CD14-positive monocyte (primary cell): ENCODE measurements at places on chromosomes 3 and 15. TPM values are rescaled to one million over a fixed set of nuclear protein-coding genes. Genes with fewer than 3 reads are reported as not detected.

The TRANK1 gene
- polyA plus RNA-seq = 5.1 and 6.3 TPM in 2 replicates

The DPPA2 gene
- not detected for polyA plus RNA-seq

The GNAT1 gene
- polyA plus RNA-seq = not detected

The SAMD7 gene
- not detected in 2 replicates for polyA plus RNA-seq

- H3K36me3 ChIP-seq = peaks cover 32% of the 10 kb centered on the region
- H3K4me1 ChIP-seq = peaks cover 18% of the 10 kb centered on the region
- no peak for DNase-seq
- no peaks in the 10 kb centered on the region for H3K27me3 ChIP-seq
- H3K4me3 ChIP-seq = no peak overlapping the region
Observed at GRCh38 chr3:150609988-150610387, 6.9 kb downstream of the SELENOT start.

DNA sequence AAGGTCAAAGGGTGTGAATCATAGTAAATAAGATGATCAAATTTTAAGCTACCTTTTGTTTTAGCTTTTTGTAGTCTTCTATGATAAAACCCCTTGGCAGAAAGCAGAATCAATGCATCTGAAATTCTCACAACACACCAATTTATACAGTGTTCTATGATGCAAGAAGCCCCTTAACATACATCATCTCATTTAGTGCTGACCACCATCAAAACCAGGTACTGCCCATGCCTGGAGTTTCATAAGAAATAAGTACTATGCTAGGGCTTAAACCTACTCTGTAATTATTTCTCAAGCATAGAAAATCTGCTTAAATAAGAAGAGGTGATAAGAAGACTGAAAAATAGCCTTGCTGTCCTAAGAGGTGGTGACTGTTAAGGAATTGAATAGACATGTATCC is 67.6 kb downstream of the NBEAL2 start:
- H3K27me3 ChIP-seq = no peaks in the 10 kb centered on the region
- no peak for DNase-seq
- peaks cover 5% of the 10 kb centered on the region for H3K4me1 ChIP-seq
- H3K27ac ChIP-seq = no peak overlapping the region
- no peak overlapping the region for H3K4me3 ChIP-seq

- no peaks in the 10 kb centered on the region for H3K36me3 ChIP-seq
- no peak overlapping the region for H3K27ac ChIP-seq
- H3K4me1 ChIP-seq = no peaks in the 10 kb centered on the region
- no peak for DNase-seq
Observed at GRCh38 chr3:81958972-81959640, 197.7 kb upstream of the GBE1 start.

GRCh38 chr3:32109256-32109655 is 2.8 kb downstream of the GPD1L start:
- H3K27me3 ChIP-seq = no peaks in the 10 kb centered on the region
- peaks cover 14% of the 10 kb centered on the region for H3K4me1 ChIP-seq
- no peak overlapping the region for H3K4me3 ChIP-seq
- no peak overlapping the region for H3K27ac ChIP-seq
- DNase-seq = no peak

DNA sequence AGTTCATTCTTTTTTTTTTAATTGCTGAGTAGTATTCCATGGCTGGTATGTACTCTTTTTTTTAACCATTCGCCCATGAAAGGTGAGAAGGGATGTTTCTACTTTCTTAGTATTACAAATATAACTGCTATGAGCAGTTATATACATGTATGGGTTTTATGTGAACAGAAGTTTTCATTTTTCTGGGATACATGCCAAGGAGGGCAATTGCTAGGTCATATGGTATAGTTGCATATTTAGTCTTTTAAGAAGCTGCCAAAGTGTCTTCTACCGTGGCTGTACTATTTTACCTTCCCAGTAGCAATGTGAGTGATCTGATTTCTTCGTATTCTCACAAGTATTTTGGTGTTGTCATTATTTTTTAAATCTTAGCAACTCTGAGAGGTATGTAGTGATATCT is 11.2 kb upstream of the KLHL40 start:
- no peaks in the 10 kb centered on the region for H3K27me3 ChIP-seq
- H3K27ac ChIP-seq = no peak overlapping the region
- no peak overlapping the region for H3K4me3 ChIP-seq
- H3K4me1 ChIP-seq = no peaks in the 10 kb centered on the region
- no peaks in the 10 kb centered on the region for H3K36me3 ChIP-seq
